ENCODE measurements at places on chromosomes 1 and 21. TPM values are rescaled to one million over a fixed set of nuclear protein-coding genes. Genes with fewer than 3 reads are reported as not detected.

GRCh38 chr21:34970566-34970965 lies 78.5 kb downstream of the RUNX1 start:
- no peak for DNase-seq

GRCh38 chr1:53336146-53336545 lies 8.3 kb upstream of the LRP8 start:
- DNase-seq: no peak

- no peak for DNase-seq
Measured at GRCh38 chr1:229953736-229954326, 113.2 kb upstream of the GALNT2 start.

DNA sequence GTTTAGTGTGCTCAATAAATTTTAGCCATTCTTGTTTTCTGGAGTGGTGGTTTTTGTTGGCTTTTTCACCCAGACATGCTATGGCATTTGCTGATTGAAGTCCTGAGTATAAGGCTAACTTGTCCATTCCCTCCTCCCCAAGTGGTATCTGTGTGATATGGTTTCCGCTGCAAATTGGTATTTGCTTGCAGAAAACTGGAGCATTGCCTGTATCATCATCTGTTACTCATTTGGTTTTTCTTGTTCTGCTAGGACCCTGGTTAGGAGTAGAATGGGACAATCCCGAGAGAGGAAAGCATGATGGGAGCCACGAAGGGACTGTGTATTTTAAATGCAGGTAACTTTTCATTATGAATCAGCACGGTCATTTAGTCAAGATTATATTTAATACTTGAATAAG lies 34.0 kb downstream of the TBCE start:
- no peak for DNase-seq

GRCh38 chr1:4133939-4134321 lies 233.9 kb upstream of the C1orf174 start:
- no peak for DNase-seq

DNA sequence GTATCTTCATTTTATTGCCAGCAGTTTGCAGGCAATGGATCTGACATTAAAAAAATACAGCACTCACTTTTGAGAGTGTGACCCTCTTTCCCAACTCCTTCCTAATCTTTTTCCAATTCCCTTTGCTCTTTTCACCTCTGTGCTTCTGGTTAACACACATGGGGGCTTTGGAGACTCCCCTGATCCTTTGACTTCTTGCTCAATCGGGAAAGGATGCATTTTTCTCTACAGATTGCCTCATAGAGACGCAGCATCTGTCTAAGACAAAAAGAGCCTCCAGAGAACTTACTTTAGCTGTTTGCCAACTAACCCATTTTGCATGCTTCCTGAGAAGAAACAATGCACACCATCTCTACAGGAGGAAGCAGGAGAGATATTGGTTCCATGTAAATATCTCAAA lies 378.3 kb downstream of the PBX1 start:
- DNase-seq: no peak

DNA sequence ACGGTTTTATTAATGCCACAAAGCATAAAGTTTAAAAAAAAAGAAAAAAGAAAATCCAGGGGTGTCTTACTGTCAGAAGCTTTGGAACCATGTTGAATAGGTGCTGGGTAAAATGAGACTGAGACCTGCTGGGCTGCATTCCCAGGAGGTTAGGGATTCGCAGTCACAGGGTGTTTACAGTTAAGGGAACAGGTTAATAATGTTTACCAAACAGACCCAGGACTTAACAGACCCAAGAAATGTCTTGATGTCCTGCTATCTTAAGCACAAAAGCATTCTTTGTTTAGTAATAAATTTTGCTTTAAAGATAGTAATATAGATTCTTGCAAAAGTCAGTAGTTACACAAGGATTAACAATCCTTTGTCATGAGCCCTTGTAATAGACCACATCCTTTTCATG lies 54.7 kb downstream of the OLFML3 start:
- DNase-seq: no peak

GRCh38 chr1:67110352-67110751 lies 24.4 kb downstream of the C1orf141 start:
- DNase-seq: no peak

DNA sequence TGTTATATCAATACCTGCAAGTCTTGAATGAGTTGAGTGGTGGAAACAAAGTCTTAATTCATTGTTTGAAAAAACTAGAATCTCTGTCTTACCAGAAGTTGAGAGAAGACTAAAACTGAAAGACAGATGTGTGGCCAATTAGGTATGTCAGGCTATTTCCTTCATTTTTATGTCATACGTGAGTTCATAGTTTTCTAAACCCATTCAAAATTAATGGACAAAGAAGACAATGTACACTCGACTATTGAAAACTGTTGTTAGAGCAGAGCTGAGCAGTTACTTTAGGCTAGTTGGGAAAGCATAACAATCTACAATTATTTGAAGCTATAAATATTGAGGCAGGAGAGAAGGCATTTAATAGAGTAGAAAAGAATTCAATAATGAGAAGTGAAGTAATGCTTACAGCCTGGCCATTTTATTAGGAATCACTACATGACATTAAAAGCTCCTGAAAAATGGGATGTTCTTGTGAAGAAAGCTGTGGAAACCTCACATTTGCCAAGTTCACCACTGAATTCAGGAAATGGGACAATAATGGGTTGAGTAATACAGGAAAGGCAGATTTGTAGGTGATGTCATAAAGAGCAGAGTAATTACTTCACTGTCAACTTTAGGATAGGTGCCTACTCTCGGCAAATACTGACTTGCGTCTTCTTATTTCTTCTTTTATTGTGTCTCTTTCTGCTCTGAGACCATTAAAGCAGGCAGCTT lies 204.4 kb downstream of the PLA2G4A start:
- no peak for DNase-seq

DNA sequence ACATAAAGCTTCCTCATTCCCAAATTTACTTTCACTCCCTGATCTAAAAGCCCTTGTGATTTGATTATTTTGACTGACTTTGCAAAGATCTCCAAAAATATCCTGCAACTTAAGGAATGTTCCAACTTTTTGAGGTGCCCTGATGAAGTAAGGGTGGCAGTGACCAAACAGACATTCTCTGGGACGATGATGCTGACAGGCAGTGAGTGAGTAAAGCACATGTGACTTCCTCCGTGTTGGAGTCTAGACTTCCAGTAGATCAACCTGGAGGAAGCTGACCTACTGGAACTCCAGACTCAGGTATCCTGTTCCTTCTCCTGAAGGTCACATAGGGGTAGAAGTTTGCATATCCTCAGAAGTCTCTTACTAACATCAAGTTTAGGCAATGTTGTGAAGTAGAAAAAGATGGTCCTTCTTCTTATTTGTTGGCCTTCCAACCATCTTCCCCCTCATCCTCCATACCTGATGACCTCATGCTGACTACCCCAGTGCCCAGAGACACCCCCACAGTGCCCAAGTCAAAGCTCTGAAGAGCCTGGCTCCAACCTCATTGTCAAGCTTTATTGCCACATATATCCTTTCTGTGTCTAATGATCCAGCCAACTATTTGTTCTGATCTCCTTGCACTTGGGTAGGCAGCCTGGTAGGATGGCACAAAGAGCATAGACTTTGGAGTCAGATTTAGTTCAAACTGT lies 16.0 kb downstream of the TNFSF4 start:
- DNase-seq: no peak

- no peak for DNase-seq
Measured at GRCh38 chr1:174407665-174408064, 40.1 kb upstream of the GPR52 start.

DNA sequence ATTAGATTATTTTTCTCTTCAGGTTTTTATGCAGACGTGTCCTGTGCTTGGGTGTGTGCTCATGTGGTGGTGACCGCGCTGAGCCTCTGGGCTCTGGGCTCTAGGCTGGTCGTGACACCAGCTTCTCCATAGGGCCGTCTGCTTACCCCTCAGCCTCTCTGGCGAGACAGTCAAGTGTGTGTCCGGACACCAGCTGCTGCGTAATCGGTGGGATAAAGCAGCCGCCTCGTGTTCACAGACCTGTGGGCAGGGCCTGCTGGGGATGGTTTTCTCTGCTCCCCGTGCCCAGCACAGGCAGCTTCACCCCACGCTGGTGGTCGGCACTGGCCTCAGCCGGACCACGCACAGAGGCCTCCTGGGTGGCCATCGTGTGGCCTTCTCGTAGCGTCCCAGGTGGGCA lies 33.6 kb upstream of the DIP2A start:
- DNase-seq: no peak

DNA sequence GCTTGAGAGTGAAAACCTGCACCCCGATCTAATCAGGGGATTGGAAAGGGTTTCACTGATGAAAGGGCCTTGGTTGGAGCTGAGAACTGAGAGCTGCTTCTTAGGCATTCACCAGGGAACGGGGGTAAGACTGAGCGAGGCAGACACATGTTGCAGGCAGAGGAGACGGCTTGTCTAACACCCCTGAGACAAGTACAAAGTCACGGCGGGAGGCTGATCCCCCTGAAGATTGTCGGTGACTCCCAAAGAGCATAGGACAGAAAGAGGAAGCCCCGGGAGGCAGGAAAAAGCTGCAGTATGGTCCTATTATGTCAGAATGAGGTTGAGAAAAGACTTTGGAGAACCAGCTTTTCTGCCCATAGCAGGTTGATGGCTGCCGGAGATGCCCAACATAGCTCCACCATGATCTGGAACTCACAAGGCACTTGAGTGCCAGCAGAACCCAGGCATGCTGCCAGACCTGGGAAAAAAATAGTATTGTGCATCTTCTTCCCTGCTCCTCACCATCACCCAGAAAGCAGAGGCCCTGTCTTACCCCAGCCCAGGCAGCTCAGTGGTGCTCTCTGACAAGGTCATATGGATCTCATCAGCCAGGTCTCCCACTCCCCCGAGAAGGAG lies 463.9 kb upstream of the PROX1 start:
- DNase-seq: peak; percentile 6

- DNase-seq: no peak
Measured at GRCh38 chr21:41277846-41278245, 38.8 kb upstream of the FAM3B start.

DNA sequence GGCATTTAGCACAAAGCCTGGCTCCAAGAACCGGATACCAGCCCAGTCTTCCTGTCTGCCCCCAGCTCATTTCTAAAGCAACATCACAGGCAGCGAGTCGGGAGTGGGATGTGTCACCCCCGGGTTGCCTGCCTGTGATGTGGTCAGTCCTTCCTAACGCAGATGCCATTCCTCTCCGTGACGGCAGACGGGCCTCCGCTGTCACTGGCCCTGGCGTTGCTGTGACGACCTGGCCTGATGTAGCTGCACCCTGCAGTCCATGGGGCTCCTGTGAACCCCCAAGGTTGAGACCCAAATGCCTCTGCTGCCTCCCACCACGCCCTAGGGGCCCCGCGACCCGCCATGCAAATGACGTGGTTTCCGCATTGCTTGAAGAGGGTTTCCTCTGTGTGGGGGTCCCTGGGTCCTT lies 12.3 kb downstream of the TNFRSF1B start:
- no peak for DNase-seq

LDLRAD2 gene
- total RNA-seq: not detected

S100A2 gene
- 34.8 TPM for total RNA-seq

KCNK2 gene
- total RNA-seq: 2.8 TPM

OR2G6 gene
- not detected for total RNA-seq

FCRL2 gene
- total RNA-seq: not detected

All from MG63 (cell line).